ENCODE measurements at places on chromosomes 4 and X.

- no peak for DNase-seq
Observed at GRCh38 chr4:52836678-52837077, 25.4 kb upstream of the RASL11B start.

GRCh38 chr4:17494258-17495190, 17.4 kb downstream of the QDPR start:
- no peak for DNase-seq

DNA sequence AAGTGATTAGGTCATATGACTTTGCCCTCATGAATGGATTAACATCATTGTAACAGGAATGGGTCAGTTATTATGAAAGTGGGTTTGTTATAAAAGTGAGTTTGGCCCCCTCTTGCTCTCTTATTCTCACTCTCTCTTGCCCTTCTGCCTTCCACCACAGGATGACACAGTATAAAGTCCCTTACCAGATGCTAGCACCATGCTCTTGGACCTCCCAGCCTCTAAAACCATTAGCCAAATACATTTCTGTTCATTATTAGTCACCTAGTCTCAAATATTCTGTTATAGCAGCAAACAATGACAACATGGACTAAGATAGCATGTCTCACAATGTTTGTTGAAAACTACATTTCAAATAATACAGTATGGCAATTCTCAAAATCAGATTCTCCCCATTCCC, 59.7 kb downstream of the RWDD4 start:
- DNase-seq: no peak

DNA sequence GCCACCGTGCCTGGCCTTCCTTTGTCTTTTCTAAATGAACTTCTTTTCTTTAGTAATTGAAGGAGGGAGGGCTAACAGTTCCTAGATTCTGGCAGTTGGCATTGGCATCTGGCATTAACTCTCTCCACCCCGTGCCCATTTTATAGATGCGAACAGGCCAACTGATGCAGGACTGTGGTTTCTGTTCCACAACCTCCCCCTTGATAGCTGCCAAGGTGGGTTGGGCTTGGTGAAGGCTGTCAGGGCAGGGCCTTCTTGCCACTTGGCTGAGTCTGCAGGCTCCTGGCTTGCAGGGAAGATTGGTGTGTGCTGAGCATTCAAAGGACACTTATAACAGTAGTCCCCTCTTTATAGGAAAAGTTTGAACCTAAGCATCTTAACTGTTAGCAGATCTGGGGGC, 4.3 kb downstream of the SOWAHD start:
- DNase-seq: no peak

- no peak for DNase-seq
Observed at GRCh38 chr4:53043891-53044650, 182.0 kb downstream of the RASL11B start.

DNA sequence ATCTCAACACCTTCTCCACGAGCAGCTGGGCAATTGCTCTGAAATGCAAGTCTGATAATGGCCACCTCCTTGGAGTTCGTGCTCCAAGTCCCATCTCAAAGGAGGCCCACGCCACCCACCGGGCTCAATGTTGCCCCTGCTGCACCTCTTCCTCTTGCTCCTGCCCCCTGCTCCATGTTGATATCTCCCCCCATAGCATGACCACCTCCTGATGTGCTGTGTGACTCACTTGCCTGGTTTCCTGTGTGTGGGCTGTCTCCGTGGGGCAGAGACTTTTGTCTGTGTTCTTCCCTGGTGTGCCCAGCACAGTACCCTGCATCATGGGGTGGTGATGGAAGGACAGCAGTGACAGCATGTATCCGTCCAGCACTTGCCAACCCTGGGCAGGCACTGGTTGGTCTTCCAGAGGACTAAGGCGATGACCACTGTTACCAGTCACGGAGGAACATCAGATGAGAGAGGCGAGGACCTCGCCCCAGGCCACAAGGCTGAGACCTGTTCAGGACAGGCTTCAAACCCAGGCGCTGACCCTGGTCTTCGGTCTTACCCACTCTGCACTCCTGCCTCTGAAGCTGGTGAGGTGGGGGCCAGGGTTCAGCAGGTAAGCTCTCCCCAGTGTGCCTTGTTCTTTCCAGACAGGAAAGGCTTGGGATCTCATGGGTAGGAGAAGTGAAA, 104.6 kb upstream of the LRPAP1 start:
- DNase-seq: no peak

GRCh38 chr4:183286590-183287308, 33.3 kb downstream of the CLDN22 start:
- DNase-seq: no peak

DNA sequence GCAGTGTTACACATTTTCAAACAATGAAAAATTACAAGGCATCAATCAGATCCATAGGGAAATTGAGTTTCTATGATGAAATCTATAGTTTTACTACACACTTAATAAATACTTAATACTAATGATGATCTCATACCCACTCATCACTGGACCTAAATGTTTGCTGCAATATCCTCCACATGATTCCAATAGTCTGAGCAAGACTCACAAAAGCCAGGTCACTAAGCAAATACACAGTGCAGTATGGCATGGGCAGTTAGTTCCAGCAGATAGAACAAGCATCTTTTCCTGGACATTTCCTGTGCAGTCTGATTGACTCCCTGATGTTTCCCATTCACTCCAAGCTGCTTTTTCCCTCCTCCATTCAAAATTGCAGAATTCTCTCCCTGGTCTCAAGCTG, 109.0 kb upstream of the ATOH1 start:
- DNase-seq: no peak

DNA sequence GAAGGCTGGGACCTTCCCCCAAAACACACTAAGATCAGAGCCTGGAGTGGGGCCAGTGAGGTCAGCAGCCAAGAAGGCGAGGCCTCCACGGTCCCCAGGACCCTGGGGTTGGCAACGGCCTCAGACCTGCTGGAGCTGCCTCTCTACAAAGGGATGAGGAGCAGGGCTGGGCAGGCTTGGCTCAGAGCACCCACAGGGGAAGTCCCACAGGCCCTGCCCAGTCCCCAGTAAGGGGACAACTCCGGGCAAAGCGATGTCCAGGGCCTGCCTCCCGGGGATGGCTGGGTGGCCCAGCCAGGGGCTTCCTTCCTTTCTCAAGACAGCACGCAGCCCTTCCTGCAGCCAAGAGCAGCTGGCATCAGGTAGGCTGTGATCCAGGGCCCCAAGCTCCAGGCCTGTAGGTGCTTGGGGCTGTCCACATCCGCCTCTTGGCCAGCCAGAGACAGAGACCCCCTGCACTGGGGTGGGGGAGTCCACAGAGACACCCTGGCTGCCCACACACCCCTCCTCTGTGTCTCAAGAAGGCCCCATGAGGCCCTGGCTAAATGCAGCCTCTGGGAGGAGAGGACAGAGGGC, 5.7 kb downstream of the MXD4 start:
- peak; percentile 13 for DNase-seq

- DNase-seq: no peak
Observed at GRCh38 chrX:138756234-138756633, 44.7 kb upstream of the FGF13 start.

DNA sequence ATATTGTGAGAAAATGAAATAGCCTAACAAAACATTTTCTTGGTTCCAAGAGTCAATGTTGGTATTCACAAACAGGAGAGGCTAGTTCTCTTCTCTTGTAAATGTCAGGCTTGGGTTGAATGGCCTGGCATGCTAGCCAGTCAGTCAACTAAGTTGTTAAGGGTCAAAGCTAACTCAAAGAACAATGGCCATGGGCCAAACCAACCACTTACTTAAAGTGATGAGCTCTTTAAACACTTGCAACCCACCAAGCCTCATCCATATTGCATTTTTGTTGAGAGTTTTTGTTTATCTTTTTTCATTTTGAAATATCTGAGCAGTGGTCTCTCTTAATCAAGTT, 394.5 kb downstream of the RAB28 start:
- DNase-seq: no peak

GRCh38 chr4:612052-612748, 13.2 kb upstream of the PDE6B start:
- no peak for DNase-seq

DNA sequence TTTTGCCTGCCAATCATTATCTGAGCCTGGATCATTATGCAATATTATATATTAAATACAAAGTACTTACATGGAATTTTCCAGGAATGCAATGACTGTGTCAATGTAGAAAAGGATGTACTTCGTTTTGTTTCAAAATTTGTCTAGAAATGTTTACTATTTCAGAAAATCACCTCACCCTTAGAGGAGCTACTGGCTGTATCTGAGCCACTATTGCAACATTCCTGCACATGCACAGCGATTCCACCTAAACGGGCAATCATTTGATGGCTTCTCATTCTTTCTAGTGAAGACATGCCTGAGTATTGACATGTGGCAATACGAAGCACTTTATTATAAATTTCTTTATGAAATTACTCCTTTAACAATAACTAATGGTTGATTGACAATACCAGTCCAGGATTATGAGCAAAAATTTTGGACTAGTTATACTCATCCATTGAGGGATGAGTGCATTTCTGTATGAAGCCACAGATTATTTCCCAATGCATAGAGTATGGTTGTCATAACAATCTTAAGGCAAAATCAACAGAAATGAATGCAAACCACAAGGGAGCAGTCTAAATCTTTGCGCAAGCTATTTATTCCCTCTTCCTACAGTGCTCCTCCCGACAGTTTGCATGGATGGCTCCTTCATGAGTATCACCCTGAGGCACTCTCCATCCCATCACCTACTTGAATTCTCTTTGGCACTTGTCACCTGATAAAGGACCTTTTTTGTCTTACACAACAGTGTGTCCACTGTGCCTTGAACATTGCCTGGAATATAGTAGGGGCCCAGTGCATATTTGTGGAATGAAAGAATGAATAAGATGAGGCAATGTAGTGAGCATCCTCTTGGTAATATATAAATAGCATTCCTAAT, 35.8 kb upstream of the MMAA start:
- no peak for DNase-seq

GRCh38 chrX:133415276-133416105, at the start of gene GPC4:
Gene GPC4, minus strand, starts transcription at chrX:133415489. Its CDS starts 524 bp downstream, at chrX:133414965.
- no peak for DNase-seq

DNA sequence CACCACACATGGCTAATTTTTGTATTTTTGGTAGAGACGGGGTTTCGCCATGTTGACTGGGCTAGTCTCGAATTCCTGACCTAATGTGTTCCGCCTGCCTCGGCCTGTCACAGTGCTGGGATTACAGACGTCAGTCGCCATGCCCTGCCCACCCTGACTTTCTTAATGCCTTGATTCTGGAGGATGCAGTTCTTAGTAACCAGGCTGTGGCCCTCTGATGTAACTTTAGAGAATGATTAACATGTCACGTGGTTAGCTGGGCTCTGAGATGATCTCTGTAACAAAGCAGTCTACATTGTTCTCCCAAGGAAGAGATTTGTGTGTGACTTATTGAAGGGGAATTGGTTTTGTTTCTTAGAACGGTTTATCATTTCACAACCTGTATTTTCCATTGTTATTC, 30.6 kb downstream of the ANK2 start:
- DNase-seq: no peak

GRCh38 chr4:40870150-40870549, 120.4 kb downstream of the NSUN7 start:
- DNase-seq: no peak

- DNase-seq: no peak
Observed at GRCh38 chr4:153611679-153612078, 72.4 kb upstream of the TLR2 start.

- DNase-seq: no peak
Observed at GRCh38 chr4:127856813-127857447, 23.8 kb upstream of the PLK4 start.

DNA sequence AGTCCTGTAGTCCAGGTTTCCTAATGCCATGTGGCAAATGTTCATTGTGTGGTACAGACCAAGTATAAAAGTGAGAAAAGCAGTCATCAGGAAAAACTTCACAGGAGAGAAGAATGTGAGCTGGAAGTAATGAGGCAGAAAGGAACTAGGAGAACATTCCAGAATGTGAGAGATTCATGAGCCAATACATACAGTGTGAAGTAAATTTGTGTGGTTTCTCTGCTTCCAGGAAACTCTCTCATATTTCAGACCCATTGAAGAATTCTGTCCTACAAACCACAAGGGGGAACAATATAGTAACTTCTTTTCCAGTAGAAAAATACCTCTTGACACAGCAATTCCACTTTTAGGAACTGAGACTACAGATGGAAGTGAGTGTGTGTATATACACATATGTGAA, 136.5 kb downstream of the RNF150 start:
- no peak for DNase-seq

- DNase-seq: no peak
Observed at GRCh38 chrX:112545051-112545450, 134.7 kb downstream of the LHFPL1 start.

DNA sequence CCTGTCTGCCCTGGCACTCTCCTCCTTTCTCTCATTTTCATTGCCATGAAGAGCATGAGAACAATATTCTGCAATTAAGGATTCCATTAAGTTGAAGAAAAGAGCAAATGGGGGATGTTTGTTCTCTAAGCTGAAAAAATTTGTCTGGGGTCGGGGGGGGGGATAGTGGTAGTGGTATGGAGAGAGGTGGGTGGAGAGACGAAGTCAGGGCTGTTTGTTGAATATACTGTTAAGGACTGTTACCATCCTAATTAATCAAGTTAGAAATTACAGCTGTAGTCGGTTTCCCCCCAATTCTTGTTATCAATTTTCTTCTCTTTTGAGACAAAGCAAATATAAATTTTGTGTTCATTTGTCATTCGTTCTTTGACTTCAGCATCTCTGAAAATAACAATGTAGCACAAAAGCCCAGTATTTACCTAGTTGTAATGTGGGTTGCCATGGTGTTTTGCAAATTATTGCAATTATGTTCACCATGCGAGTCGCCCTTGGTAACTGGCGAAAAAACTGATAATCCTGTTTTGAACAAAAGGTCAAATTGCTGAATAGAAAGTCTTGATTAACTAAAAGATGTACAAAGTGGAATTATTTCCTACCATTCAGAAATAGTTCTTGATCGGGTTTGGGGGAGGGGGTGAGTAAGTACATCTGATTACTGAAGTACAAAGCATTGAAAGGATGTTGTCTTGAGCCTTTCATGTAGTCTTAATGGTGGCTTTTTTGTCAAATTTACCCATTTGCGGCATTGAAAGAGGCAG, 139.1 kb downstream of the ARX start:
- no peak for DNase-seq

DNA sequence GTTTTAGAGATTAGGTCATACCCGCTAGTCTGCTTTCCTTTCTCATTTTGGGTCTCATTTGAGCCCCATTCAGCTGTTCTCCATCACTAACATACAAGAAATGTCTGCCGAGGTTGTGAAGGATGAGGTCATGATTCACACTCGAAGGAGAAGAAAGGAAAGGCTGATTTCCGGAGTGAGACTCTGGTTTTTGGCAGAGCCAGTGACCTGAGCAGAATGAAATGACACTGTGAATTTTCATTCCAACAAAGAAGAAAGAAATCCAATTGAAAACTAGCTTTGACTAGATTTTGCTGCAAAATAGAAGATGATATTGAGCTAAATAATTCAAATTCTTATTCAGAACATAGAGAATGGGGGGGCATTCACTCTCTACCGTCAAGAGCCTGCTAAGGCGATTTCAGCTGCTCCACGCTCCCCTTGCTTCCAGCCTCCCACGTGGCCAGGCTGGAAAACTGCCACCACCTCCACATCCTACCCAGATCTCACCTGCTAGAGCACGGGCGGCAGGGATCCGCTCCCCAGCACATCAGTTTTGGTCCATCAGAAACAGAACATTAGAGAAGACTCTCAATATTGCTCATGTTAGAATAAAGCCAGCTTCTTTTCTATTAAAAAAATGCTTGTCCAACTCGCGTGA, 39.0 kb downstream of the F11 start:
- DNase-seq: no peak
